Heart left ventricle (tissue), 16 donors: ENCODE measurements at places on chromosomes 5 and 9.

DNA sequence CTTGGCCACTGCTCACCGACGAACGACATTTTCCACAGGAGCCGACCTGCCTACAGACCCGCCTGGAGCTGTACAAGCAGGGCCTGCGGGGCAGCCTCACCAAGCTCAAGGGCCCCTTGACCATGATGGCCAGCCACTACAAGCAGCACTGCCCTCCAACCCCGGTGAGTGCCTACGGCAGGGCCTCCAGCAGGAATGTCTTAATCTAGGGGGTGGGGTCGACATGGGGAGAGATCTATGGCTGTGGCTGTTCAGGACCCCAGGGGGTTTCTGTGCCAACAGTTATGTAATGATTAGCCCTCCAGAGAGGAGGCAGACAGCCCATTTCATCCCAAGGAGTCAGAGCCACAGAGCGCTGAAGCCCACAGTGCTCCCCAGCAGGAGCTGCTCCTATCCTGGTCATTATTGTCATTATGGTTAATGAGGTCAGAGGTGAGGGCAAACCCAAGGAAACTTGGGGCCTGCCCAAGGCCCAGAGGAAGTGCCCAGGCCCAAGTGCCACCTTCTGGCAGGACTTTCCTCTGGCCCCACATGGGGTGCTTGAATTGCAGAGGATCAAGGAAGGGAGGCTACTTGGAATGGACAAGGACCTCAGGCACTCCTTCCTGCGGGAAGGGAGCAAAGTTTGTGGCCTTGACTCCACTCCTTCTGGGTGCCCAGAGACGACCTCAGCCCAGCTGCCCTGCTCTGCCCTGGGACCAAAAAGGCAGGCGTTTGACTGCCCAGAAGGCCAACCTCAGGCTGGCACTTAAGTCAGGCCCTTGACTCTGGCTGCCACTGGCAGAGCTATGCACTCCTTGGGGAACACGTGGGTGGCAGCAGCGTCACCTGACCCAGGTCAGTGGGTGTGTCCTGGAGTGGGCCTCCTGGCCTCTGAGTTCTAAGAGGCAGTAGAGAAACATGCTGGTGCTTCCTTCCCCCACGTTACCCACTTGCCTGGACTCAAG, 1.5 kb downstream of the CSF2 start:
- H3K27me3 ChIP-seq: no peaks in the 10 kb centered on the region
- DNase-seq: no peak
- H3K4me1 ChIP-seq: no peaks in the 10 kb centered on the region
- no peak overlapping the region for H3K4me3 ChIP-seq

- H3K27ac ChIP-seq: no peak overlapping the region
- H3K27me3 ChIP-seq: peaks cover 33% of the 10 kb centered on the region
- no peak for DNase-seq
- H3K4me1 ChIP-seq: peaks cover 11% of the 10 kb centered on the region
- H3K4me3 ChIP-seq: no peak overlapping the region
Measured at GRCh38 chr5:7851617-7852289, 820 bp upstream of the CFAP90 start.

GRCh38 chr9:129183495-129184218, 5.6 kb upstream of the IER5L start:
- no peak overlapping the region for H3K27ac ChIP-seq
- no peak for DNase-seq
- H3K27me3 ChIP-seq: no peaks in the 10 kb centered on the region
- no peak overlapping the region for H3K4me3 ChIP-seq
- no peaks in the 10 kb centered on the region for H3K36me3 ChIP-seq

DNA sequence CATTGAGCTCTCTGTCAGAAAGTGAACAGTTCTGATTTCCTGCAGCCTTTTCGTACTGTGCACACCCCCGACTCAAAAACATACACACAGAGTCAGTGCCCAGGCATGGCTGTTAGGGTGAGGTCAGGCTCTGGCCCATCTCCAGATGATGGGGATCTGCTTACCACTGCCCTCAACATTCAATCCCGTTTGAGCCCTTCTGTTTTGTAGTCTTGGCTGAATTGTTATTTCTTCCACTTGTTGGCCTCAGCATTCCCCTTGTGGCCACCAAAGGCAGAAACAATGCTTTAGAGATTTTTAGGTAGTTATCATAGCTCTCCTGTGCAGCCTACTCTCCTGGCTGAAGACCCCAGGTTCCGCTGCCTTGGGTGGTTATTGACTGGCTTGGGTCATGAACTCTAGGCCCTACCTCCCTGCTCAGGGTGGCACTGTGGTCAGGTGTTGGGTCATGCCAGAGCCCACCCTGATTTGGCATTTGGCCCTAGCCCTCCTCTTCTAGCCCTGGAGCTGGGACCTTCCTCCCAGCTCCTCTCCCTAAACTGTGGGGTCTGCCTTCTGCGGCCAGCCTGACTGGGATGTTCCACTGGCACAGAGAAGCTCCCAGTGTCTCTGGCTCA, 7.8 kb upstream of the MYOZ3 start:
- no peak overlapping the region for H3K4me3 ChIP-seq
- peak overlapping the region; percentile 99 for H3K27ac ChIP-seq
- H3K27me3 ChIP-seq: no peaks in the 10 kb centered on the region
- DNase-seq: peak; percentile 29

DNA sequence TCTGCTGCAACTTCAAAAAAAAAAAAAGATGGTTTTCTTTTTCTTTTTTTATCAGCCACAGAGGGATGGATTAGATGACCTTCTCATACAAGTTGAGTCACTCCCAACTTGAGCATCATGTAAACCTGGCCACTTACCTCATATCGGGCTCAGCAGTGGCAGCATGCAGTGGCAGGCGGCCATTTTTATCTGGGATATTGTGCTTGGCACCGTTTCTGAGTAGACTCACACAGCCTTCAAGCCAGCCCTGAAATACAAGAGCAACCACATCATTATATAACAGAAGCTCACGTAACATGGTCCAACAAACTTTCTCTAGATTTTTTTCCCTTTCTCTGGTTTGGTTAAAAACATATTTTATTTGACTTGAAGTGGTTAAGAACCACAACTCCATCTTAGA, 62.6 kb downstream of the ANKRD55 start:
- H3K27ac ChIP-seq: no peak overlapping the region
- no peaks in the 10 kb centered on the region for H3K36me3 ChIP-seq
- H3K4me1 ChIP-seq: peaks cover 7% of the 10 kb centered on the region
- peak; percentile 36 for DNase-seq
- no peaks in the 10 kb centered on the region for H3K27me3 ChIP-seq

GRCh38 chr9:92300936-92301335, 7.4 kb upstream of the IARS1 start:
- no peak for DNase-seq
- H3K4me3 ChIP-seq: no peak overlapping the region
- H3K4me1 ChIP-seq: no peaks in the 10 kb centered on the region
- H3K27me3 ChIP-seq: no peaks in the 10 kb centered on the region
- H3K36me3 ChIP-seq: peaks cover 94% of the 10 kb centered on the region

DNA sequence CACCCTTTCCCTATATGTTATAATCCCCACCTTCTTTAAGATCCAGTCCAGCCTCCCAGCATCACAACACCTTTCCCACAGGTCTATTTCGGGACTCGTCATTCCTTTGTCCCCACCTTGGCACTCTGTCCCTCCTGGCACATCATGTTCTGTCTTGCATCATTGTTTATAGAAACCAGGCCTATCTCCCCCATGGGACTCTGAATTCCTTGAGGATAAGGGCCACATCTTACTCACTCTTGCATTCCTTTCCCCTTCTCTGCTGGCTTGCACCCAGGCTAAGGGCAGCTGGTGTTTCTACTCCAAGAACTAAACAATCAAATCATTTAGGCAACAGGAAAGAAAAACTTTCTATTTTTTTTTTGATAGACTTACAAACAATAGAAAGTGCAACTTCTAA, 205.7 kb downstream of the AGTPBP1 start:
- peak; percentile 43 for DNase-seq
- no peaks in the 10 kb centered on the region for H3K36me3 ChIP-seq
- H3K4me1 ChIP-seq: peaks cover 24% of the 10 kb centered on the region
- no peak overlapping the region for H3K4me3 ChIP-seq
- no peak overlapping the region for H3K27ac ChIP-seq
- no peaks in the 10 kb centered on the region for H3K27me3 ChIP-seq

GRCh38 chr5:39164016-39164415, 55.3 kb downstream of the FYB1 start:
- no peak overlapping the region for H3K27ac ChIP-seq
- no peaks in the 10 kb centered on the region for H3K36me3 ChIP-seq
- DNase-seq: no peak
- no peak overlapping the region for H3K4me3 ChIP-seq

DNA sequence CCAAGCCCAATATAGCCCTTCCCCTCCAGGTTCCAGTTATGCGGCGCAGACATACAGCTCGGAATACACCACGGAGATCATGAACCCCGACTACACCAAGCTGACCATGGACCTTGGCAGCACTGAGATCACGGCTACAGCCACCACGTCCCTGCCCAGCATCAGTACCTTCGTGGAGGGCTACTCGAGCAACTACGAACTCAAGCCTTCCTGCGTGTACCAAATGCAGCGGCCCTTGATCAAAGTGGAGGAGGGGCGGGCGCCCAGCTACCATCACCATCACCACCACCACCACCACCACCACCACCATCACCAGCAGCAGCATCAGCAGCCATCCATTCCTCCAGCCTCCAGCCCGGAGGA, 6.3 kb downstream of the NR4A3 start:
- no peak overlapping the region for H3K4me3 ChIP-seq
- H3K27ac ChIP-seq: no peak overlapping the region
- no peaks in the 10 kb centered on the region for H3K4me1 ChIP-seq
- H3K36me3 ChIP-seq: peaks cover 3% of the 10 kb centered on the region

DNA sequence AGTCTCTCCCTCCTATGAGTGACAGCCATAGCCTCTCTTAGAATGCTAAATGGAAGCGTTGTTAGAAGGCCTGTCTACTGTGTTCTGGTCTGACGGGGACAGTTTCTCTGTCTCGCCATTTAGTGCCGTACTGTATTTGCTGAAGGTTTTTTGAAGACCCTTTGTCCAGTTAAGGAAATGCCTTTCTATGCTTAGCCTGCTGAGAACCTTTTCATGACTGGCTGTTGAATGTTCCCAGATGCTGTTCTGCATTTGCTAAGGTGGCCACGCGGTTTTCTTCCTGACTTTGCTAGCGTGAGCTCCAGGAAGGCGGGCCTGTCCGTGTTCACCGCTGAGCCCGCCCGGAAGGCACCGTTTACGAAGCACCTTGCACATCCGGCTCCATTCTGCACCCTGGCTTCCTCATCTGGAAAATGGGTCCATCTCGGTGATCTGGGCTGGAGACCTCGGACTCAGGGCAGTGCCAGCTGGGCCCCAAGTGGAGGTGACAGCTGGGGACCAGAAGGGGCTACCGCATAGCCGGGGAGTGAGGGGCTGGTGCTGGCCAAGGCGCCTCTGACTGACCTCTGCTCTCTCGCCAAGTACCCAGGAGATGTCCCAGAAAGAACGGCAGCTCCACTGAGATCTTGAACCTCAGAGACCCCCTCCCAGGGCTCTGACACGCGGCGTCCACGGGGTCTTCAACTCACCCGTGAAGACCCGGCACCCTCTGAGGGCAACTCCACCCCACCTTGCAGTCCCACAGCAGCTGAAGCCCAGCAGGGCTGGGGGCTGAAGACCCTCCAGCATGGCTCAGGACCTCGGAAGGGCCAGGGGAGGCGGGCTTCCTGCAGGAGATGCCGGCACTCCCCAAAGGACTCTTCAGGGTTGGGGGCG, 52.5 kb upstream of the NKD2 start:
- no peaks in the 10 kb centered on the region for H3K4me1 ChIP-seq
- H3K27ac ChIP-seq: no peak overlapping the region
- H3K27me3 ChIP-seq: no peaks in the 10 kb centered on the region
- no peak overlapping the region for H3K4me3 ChIP-seq
- no peak for DNase-seq
- H3K36me3 ChIP-seq: no peaks in the 10 kb centered on the region

- H3K36me3 ChIP-seq: no peaks in the 10 kb centered on the region
- H3K4me3 ChIP-seq: no peak overlapping the region
- DNase-seq: no peak
- no peak overlapping the region for H3K27ac ChIP-seq
- no peaks in the 10 kb centered on the region for H3K4me1 ChIP-seq
Measured at GRCh38 chr5:140823475-140823874, 2.1 kb downstream of the PCDHA5 start.

- no peak overlapping the region for H3K4me3 ChIP-seq
- no peaks in the 10 kb centered on the region for H3K27me3 ChIP-seq
- peaks cover 67% of the 10 kb centered on the region for H3K36me3 ChIP-seq
- no peaks in the 10 kb centered on the region for H3K4me1 ChIP-seq
- no peak overlapping the region for H3K27ac ChIP-seq
- DNase-seq: no peak
Measured at GRCh38 chr9:123099042-123099441, 65.6 kb downstream of the GPR21 start.

DNA sequence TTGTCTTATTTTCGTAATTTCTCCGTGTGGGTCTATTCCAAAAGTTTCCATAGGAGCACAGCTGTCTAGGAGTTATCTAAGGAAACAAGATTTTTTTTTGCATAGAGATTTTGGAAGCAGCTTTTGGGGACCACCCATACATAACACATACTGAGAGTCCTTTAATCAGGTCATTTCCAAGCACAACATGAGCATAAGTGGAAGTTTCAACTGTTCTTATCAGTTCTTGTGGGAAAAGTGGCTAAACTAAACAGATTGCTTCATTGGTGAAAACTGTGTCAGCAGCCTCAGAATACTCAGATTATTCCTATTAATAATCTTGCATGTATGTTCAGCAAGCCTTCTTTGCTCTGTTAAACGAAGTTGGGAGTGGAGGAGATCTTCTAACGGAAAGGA, 153.6 kb upstream of the TYRP1 start:
- no peak overlapping the region for H3K27ac ChIP-seq
- no peak for DNase-seq
- no peaks in the 10 kb centered on the region for H3K36me3 ChIP-seq
- no peaks in the 10 kb centered on the region for H3K4me1 ChIP-seq
- H3K4me3 ChIP-seq: no peak overlapping the region

DNA sequence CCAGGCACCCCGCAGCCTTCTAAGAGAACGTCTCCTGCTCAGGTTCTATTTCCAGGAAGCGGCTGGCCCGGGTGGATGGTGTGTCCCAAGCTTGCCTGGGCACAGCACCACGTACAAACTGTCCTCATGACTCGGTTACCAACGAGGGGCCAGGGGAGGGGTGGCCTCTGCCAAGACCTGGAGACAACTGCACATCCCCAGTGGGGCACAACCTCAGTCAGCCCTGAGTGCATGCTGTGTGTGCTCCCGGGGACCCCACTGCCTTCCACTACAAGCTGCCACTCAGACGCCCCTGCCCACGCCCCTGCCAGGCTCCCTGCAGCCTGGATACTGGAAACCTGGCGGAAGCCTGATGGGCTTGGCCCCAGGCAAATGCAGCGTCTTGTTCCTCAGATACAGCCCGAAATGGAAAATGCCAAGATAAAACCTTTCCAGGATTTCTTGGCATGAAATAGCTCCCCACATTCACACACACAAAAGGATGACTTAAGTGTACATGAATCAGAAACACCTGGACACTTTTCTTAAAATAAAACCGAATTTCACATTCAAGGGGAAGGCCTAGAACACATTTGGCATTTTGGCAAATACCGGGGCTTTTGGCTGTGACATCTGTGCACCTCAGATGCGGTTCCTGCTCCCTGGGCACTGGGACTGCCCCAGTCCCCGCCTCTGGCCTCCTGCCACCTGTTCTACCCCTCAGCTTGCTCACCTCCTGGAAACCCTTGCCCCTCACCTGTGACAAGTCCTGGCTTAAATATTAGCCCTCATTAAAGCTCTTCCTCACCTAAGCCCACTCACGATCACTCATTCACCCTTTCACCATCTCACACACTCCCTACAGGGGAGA, 62.5 kb downstream of the COL23A1 start:
- H3K4me1 ChIP-seq: no peaks in the 10 kb centered on the region
- no peaks in the 10 kb centered on the region for H3K27me3 ChIP-seq
- peak; percentile 81 for DNase-seq
